ENCODE measurements at places on chromosomes 3 and 15.

- DNase-seq, result no peak
Observed at GRCh38 chr3:192281207-192281880, 446.0 kb downstream of the FGF12 start.

GRCh38 chr3:66466606-66467270, 34.1 kb downstream of the LRIG1 start:
- DNase-seq, result no peak

GRCh38 chr15:61742591-61742990, 317.7 kb downstream of the VPS13C start:
- DNase-seq, result no peak

DNA sequence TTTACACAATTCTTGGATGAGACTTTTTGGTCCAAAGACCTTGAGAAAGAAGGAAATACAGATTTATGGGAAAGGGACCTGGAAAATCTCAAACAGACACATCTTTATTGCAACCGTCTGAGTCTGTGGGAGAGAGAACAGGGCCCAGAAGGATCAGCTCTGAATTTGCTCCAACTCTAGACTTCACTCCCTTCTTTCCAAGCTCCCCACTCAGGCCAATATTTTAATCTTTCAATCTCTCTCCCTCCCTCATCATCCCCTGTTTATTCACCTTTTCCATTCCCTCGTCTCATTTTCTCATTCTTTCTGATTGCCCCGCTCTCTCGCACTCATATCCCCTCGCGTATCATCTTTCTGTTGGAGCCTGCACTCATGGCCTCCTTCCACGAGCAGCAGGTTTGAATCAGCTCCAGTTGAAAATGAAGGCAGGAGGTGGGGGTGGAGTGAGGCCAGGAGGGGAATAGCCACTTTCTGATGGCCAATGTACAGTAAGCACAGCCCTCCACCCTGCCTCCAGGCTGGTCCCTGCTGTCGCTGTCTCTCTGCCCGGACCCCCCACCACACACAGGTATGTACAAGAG, 63.6 kb upstream of the BOC start:
- no peak for DNase-seq

Measured in thoracic aorta (tissue), 2 donors.